AG08395 (cell line): ENCODE measurements at places on chromosomes 13 and 19.

- DNase-seq, result no peak
These were observed 1582.8 kb downstream of the OLFM4 start for GRCh38 chr13:54611390-54611789.

DNA sequence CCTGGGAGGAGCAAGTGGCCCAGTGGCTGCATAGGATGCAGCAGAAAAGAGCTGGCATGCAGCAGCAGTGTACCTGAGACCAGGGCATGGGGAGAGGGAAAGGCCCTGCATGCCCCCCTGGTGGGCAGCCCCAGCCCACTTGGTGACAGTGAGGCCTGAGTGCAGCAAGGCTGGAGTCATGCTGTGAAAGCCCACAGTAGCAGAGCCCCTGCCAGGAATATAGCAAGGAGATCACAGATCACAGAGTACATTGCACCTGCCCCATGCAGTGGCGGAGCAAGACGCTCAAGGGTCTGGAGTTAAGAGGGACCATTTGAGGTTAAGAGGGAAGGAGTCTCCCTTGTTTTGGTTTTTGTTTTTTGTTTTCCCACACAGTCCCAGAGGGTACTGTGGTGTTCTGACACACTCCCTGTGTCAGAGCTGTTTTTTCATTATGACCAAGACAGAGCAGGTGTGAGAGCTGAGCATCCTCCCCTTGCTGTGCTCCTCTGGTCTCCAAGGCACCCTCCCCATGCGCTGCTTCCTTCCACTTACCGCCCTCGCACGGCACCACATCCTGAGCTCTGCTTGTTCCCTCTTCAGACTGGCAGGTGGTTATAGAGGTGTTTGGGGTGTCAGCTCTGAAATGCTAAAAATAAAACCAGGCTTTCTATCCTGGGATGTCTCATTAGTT is 85.0 kb upstream of the UBL3 start:
- DNase-seq, result no peak

GRCh38 chr19:49689133-49690078 is at the start of gene ADM5:
Gene ADM5, plus strand, starts transcription at chr19:49689594. Its CDS starts 244 bp downstream, at chr19:49689838.
- peak; percentile 25 for DNase-seq

- no peak for DNase-seq
These were observed 11.9 kb downstream of the PDCD2L start for GRCh38 chr19:34416021-34416545.

DNA sequence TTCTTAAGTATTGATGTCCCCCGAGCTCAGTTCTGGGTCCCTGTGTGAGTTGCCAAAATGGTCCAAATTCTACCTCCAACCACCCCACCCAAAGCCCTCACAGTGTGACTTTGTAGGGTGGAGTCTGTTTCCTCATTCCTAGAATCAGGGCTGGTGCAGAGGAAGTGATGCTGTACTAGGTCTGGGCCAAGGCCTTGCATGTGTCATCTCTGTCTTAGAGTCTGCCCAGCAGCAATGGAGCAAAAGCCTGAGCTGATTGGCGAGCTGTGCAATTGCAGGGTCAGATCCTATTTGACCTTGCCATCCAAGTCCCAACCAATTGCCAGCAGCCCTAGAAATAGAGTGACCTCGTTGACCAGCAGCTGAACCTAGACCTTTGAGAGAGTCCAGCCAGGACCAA is 97.0 kb upstream of the ANKRD10 start:
- peak; percentile 26 for DNase-seq

DNA sequence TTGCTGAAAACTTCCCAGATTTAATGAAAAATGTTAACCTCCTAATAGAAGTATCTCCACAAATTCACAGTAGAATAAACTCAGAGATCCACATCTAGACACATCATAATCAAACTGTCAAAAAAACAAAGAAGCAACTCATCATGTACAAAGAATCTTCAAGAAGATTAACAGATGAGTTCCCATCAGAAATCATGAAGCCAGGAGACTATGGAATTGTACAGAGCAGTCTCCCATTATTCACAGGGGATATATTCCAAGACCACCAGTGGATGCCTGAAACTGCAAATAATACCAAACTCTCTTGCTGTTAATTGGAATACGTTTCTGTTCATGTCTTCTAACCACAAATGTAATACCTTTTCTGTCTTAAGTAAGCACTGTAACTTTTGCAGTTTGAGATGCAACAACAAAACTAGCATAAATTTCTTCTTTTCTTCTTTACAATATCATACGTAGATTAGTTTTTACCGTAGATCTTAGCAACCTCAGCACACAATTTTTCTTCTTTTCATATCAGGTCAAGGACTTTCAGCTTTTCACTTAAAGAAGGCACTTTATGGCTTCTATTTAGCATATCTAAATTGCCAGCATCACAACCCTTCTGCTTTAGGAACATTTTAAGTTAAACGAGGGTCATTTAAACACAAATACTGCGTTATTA is 70.3 kb upstream of the MIR17HG start:
- DNase-seq, result no peak

DNA sequence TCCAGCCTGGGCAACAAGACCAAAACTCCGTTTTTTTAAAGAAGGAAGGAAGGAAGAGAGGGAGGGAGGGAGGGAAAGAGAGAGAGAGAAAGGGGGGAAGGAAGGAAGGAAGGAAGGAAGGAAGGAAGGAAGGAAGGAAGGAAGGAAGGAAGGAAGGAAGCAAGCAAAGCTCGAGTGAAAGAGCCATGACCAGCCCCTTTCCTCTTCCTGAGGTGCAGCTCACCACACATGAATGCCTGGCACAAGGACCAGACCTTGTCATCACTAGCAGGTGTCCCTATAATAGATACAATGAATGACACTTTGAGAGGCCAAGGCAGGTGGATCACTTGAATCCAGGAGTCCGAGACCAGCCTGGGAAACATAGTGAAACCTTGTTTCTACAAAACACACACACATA is 31.0 kb downstream of the SPRY2 start:
- no peak for DNase-seq

- no peak for DNase-seq
These were observed 14.7 kb downstream of the LACC1 start for GRCh38 chr13:43894438-43894837.

DNA sequence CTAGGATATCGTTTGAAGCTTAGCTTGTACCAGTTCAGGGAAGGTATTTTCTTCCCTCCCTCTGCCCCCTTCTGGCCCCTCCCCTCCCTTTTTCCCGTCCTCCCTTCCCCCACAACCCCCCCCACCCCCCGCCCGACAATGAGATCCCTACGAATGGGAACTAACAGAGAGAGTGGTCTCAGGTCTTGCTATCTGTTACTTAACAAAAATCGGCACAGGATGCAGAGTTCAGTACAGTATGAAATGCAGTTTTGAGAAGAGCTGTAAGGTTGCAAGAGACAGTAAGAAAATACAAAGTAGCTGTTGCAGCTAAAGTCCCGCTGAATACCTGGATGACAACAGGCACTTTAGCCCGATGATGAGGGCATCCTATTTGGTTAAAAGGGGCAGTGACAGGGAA is 3.1 kb upstream of the DACH1 start:
- no peak for DNase-seq

- DNase-seq, result no peak
These were observed 79.2 kb upstream of the LRCH1 start for GRCh38 chr13:46473806-46474205.

- no peak for DNase-seq
These were observed 170.0 kb upstream of the SLC10A2 start for GRCh38 chr13:103236213-103236612.

- no peak for DNase-seq
These were observed 534.5 kb downstream of the KLF5 start for GRCh38 chr13:73593199-73593765.

DNA sequence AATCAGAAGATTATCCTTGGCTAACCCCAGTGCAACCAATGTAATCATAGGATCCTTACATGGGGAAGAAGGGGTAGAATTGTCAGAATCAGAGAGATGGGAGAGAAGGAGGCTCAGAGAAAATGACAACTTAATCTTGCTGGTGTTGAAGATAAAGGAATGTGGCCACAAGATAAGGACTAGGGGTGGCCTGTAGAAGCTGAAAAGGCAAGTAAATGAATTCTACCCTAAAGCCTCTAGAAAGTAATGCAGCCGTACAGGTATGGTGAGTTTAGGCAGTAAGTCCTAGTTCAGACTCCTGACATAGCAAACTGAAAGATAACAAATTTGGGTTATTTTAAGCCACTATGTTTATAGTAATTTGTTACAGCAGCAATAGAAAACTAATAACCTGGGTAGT is 718.5 kb downstream of the SLITRK6 start:
- DNase-seq, result no peak

- no peak for DNase-seq
These were observed 550 bp downstream of the CERS4 start for GRCh38 chr19:8209462-8210378.
